Astrocyte (in vitro differentiated cells and primary cell): ENCODE measurements at places on chromosomes 12 and 14. TPM values are rescaled to one million over a fixed set of nuclear protein-coding genes. Genes with fewer than 3 reads are reported as not detected.

DNA sequence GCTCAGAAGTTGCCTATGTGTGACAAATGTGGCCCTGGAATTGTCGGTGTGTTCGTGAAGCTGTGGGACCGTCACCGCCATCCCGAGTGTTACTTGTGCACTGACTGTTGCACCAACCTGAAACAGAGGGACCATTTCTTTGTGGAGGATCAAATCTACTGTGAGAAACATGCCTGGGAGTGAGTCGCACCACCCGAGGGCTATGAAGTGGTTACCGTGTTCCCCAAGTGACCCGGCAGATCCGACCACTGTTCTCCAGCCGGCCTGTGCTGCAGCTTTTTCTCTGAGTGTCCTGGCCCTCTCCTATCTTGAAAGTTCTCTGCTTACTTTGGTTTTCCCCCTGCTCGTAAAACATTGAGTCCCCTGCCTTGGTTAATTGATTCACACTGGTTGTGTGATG lies 65.3 kb downstream of the VCPKMT start:
- no peaks in the 10 kb centered on the region for H3K36me3 ChIP-seq
- no peaks in the 10 kb centered on the region for H3K4me1 ChIP-seq
- no peak for DNase-seq
- H3K4me3 ChIP-seq = no peak overlapping the region

- no peaks in the 10 kb centered on the region for H3K4me1 ChIP-seq
- H3K27me3 ChIP-seq = no peaks in the 10 kb centered on the region
- no peak overlapping the region for H3K27ac ChIP-seq
- no peak overlapping the region for H3K4me3 ChIP-seq
These were observed 14.2 kb downstream of the ATXN2 start for GRCh38 chr12:111584959-111585358.

The SLCO1C1 gene
- total RNA-seq = not detected in 2 replicates

GRCh38 chr12:129961091-129961490 lies 57.3 kb upstream of the TMEM132D start:
- H3K36me3 ChIP-seq = no peaks in the 10 kb centered on the region
- no peak overlapping the region for H3K4me3 ChIP-seq
- no peaks in the 10 kb centered on the region for H3K4me1 ChIP-seq

DNA sequence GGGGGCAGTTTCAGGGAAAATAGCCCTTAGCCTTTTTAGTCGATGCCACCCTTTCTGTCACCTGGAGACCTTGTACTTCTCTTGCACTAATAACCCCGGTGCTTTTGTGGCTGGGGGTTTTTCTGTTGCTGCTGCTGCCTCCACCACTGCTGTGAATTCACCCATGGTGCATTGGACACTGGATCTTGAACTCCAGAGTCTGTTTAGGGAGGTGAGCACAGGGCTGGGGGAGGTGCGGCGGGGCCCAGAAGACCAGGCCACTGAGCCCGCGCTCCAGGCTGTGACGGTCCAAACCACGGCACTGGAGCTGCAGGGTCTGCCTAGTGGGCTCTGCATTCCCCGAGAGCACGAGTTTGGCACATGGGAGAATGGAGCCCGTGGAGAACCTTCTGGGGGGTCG lies 100.6 kb downstream of the NINJ2 start:
- H3K4me3 ChIP-seq = no peak overlapping the region
- no peak overlapping the region for H3K27ac ChIP-seq
- no peak for DNase-seq
- peaks cover 37% of the 10 kb centered on the region for H3K27me3 ChIP-seq
- H3K36me3 ChIP-seq = no peaks in the 10 kb centered on the region
- H3K4me1 ChIP-seq = peaks cover 11% of the 10 kb centered on the region

The TIMELESS gene
- total RNA-seq = 7.3 and 8.5 TPM in 2 replicates

The NXPH4 gene
- 14.5 and 22.3 TPM in 2 replicates for total RNA-seq

The CTDSP2 gene
- total RNA-seq = 87.1 and 91.9 TPM in 2 replicates

- peaks cover 2% of the 10 kb centered on the region for H3K27me3 ChIP-seq
- no peak for DNase-seq
- no peak overlapping the region for H3K4me3 ChIP-seq
- no peak overlapping the region for H3K27ac ChIP-seq
These were observed 243.2 kb downstream of the SPTSSA start for GRCh38 chr14:34218881-34219280.

The HOXC9 gene
- not detected in 2 replicates for total RNA-seq

DNA sequence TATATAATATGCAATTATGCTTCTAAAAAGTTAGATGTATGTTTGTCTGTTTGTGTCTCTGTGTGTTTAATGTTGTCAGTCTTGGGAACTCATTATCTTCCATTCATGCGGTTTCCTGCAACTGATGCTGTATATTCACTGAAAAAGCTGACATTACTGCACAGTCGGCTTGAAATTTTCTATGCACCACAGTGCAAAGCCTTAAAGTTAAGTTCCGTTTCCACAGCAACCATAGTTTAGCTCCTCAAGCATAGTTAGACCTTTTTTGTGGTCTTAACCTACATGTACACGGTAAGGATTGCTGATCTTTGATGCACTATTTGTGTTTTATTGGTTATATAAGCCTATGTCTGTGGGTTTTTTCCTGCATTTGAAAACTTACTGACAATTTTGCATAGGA lies 309.4 kb downstream of the KCNC2 start:
- no peak overlapping the region for H3K4me3 ChIP-seq
- H3K4me1 ChIP-seq = no peaks in the 10 kb centered on the region
- H3K36me3 ChIP-seq = no peaks in the 10 kb centered on the region
- no peaks in the 10 kb centered on the region for H3K27me3 ChIP-seq

- H3K27ac ChIP-seq = no peak overlapping the region
- DNase-seq = no peak
- no peaks in the 10 kb centered on the region for H3K27me3 ChIP-seq
- H3K4me1 ChIP-seq = no peaks in the 10 kb centered on the region
- H3K36me3 ChIP-seq = no peaks in the 10 kb centered on the region
These were observed 244.0 kb downstream of the NRXN3 start for GRCh38 chr14:78414172-78414571.
